Kidney (tissue), 22 donors: ENCODE measurements at places on chromosomes 3 and 15.

DNA sequence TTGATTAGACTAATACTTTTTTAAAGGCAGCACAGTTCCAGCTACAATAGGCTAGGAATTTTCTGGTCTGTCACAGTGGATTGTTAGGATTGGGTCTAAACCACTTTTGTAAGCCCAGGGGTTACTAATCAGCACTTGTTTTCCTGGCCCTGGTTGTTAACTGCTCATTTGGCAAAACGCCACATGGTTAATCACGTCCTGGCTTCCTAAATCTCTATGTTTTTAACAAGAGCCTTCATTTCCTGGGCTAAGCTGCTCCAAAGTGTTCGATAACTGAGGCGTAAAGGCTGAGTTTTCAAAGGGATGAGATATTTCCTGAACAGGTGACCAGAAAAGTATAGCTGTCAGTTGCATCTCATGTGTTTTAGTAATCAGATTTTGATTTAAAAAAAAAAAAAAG is 38.9 kb upstream of the CLRN1 start:
- no peak overlapping the region for H3K27ac ChIP-seq
- H3K4me1 ChIP-seq, result no peaks in the 10 kb centered on the region
- DNase-seq, result no peak
- H3K4me3 ChIP-seq, result no peak overlapping the region
- H3K36me3 ChIP-seq, result no peaks in the 10 kb centered on the region

DNA sequence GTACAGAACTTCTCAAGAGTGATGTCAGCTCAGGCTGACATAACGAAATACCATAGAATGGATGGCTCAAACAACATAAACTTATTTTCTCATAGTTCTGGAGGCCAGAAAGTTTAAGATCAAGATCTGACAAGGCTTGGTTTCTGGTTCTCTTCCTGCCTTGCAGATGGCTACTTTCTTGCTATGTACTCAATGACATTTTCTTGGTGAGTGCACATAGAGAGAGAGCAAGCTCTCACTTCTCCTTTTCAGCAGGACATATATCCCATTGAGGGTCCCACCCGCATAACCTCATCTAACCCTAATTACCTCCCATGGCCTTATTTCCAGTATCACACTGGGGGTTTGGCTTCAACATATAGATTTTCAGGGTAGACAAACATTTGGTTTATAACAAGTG is 1072.1 kb downstream of the PLOD2 start:
- H3K4me3 ChIP-seq, result no peak overlapping the region
- no peaks in the 10 kb centered on the region for H3K4me1 ChIP-seq
- no peaks in the 10 kb centered on the region for H3K27me3 ChIP-seq
- DNase-seq, result no peak
- no peaks in the 10 kb centered on the region for H3K36me3 ChIP-seq

DNA sequence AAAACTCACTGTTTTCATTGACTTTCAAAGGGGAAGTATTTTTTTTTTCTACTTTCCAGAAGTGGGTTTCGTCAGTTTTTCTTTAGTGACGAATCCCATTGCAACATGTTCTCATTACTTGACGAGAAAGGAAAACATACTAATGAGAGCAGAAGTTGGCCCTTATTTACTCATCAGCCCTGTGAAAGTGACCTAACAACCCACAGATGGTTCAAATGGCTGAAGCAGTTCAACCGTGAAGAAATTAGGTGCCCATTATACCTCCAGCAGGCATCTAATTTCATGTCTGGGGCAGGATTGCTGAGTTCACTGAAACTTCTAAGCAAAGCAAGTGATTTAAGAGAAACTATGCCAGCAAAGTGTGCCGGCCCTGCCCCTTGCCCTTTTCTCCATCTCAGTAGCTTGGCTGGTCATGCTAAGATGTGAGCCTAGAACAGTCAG is 9.0 kb downstream of the AQP9 start:
- H3K4me3 ChIP-seq, result no peak overlapping the region
- H3K27me3 ChIP-seq, result no peaks in the 10 kb centered on the region
- no peaks in the 10 kb centered on the region for H3K36me3 ChIP-seq
- H3K27ac ChIP-seq, result peak overlapping the region; percentile 19

- H3K27me3 ChIP-seq, result no peaks in the 10 kb centered on the region
- H3K27ac ChIP-seq, result no peak overlapping the region
- peaks cover 10% of the 10 kb centered on the region for H3K4me1 ChIP-seq
- no peaks in the 10 kb centered on the region for H3K36me3 ChIP-seq
- no peak for DNase-seq
- peak overlapping the region; percentile 94 for H3K4me3 ChIP-seq
These were observed 1.6 kb downstream of the BTBD1 start for GRCh38 chr15:83065431-83065830.
